ENCODE measurements at places on chromosomes 2 and 18.

DNA sequence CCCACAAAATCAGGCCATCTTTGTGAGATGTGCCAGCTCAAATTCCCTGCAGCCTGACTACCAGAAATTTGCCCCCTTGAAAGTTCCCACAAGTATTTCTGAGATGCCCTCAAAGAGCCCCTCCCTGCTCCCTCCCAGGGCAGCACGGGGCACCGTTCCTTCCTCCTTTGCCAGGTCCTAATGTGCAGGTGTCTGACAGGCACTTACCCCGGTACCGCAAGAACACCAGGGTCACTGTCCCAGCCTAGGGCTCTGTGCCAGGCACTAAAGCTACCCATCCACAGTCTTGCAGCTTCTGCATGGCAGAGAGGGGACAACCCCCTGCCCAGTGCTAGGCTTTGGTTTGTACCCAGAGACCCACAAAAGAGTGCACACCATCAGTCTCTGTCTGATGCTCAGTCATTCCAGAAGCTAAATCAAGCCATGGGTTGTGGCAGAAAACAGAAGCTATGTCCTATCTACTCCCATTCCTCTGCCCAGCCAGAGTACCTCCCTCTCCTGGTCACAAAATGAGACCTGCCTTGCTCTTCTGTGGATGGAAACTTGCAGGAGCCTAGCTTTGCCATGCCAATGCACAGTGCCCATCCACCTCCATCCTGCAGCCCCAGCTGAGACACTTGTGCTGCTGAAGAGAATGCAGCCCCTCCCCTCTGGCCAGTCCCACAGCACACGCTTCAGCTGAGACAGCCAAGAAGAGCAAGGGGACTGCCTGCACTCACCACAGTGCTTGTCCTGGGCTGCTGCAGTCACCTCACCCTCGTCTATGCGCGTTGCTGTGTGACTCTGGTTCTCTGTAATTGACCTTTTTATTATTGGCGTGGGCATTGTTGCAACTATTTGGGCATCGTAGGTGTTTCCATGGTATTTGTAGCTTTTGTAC is 48.7 kb downstream of the INPP5D start:
- no peak for DNase-seq

GRCh38 chr2:143264851-143265250 is 135.6 kb downstream of the ARHGAP15 start:
- no peak for DNase-seq

GRCh38 chr2:163659224-163659623 is 76.6 kb downstream of the FIGN start:
- no peak for DNase-seq

- no peak for DNase-seq
These were observed 41.1 kb upstream of the SCG2 start for GRCh38 chr2:223643309-223643708.

GRCh38 chr2:239934571-239935171 is 90.5 kb downstream of the NDUFA10 start:
- no peak for DNase-seq

DNA sequence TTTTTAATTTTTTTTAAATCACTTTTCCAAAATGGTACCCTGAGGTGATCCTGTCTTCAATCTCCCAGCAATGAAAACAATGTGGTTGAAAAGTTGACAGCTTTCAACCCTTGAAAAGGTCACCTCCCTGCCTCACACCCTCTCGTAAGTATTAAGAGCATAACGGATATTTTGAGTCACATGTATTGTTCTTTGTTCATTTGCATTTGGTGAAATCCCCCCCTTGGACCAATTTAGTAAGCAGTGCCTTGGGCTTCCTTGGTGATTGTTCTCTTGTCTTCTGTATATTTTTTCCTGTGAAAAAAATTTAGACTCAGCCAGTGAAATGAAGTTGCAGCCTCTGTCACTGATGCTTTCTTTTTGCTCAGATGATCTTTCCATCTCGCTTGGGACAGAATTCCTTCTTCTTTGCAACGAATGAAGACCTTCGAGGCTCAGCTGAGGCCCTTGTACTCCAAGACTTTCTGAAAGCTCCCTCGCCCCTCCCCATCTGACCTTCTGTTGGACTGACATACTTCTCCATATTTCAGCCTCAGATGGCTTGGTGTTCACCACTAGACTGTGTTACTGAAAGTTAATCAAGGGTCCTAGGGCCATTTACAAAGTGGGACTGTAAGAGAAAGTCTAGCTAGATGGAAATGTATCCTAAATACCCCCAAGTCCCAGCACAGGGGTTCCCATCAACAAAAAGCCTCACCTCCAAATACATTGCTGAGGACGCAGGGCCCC is 158.4 kb downstream of the BCL2 start:
- no peak for DNase-seq

- no peak for DNase-seq
These were observed 214.3 kb downstream of the MGAT5 start for GRCh38 chr2:134468164-134468563.

DNA sequence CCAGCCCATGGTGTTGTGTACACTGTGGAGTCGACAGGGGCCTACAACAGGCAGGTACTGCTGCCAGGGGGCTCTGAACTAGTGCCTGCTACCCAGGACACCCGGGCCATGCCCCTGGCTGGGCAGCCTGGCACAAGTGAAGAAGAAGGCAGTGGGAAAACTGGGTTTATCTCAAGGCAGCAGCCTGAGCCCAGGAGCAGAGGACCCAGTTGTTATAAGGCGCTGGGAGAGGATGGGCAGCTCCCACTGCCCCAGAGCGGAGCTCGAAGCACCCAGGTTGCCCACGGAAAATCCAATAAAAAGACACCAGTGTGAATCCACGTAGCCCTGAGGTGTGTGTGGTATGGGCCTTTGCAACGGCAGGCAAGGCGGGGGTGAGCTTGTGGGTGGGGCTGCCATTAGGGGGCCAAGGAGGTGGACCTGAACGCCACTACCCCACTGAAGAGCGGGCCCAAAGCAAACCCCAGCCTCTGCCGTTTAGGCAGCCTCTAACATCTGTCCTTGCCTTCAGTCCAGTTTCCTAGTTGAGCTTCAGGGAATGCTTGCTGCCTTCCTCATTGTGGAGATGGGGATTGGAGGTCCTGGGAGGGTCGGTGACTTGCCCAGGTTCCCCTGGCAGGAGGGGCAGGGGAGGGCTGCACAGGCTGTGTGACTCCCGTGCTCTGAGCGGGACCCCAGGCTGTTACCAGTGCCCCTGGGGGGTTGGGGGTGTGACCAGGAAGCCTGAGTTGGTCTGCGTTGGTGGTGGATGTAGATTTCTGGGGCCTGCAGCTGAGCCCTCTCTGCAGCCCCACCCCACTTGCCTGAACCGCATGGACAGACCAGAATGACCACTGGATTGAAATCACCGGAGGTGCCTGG is 16.0 kb downstream of the ARID5A start:
- no peak for DNase-seq

- DNase-seq = no peak
These were observed 100.9 kb downstream of the BAZ2B start for GRCh38 chr2:159515441-159515840.

DNA sequence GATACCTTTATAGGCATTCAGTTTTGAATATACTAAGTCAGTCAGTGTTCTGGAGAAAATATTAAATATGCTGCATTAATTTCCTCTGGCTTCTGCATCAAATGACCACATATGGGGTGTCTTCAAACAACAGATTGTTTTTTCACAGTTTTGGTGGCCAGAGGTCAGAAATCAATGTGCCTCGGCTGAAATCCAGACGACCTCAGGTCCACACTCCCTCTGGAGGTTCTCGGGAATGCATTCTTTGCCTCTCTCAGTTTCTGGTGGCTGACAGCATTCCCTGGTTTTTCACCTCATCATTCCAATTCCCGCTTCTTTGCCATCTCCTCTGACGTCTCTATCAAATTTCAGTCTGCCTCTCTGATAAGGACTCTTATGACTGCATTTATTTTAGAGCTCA is 142.3 kb downstream of the ZNF407 start:
- DNase-seq = no peak

- DNase-seq = no peak
These were observed 2.9 kb downstream of the ALKAL2 start for GRCh38 chr2:284896-285492.

- no peak for DNase-seq
These were observed 258.8 kb downstream of the GPD2 start for GRCh38 chr2:156695020-156695419.

- DNase-seq = no peak
These were observed 43.5 kb downstream of the SLC9A2 start for GRCh38 chr2:102662833-102663232.

- DNase-seq = no peak
These were observed 35.6 kb downstream of the GLI2 start for GRCh38 chr2:120771111-120771780.

GRCh38 chr18:13394801-13395200 is 176.2 kb downstream of the LDLRAD4 start:
- DNase-seq = no peak

Measured in NCI-H2227 treated with DMSO at 0.1 percent for 48 hours (cell line).